Effector CD8-positive, alpha-beta T cell (primary cell): ENCODE measurements at places on chromosomes 16 and 17.

- DNase-seq, result peak; percentile 33
Observed at GRCh38 chr16:89096768-89097391, 3.2 kb downstream of the ACSF3 start.

DNA sequence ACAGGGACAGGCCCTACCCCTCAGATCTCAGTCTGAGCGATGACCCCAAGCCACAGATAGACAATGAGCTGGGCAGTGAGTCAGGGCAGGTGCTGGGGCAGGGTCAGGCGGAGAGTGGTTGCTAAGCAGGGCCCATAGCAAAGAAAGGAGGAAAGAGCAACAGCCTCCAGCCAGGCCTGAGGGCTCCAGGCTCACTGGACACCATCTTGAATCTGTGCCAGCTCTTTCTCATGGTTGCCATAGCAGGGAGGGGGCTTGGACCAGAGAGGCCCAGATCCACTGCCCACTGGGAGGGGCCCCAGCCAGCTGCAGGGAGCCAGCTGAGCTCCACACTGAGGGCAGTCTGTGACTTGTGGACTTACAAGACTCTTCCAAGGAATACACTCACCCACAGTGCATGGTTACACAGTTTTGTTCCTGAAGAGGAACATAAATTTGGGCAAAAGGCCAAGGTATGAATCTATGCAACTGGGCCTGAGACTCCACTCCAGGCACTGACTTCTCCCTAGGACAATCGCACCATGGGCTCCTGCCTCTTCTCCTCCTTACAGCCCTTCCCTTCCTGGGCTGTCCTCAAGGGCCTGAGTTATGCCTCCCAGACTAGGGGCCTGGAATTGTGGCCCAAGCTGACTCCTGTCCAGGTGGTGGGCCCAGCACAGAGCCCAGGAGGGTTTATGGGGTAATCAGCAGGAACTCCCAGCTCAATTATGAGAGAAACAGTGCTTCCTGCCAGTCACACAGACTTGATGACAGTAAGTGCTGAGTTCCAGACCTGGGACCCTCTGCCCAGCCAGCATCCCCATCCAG lies 59.9 kb downstream of the BEAN1 start:
- no peak for DNase-seq

DNA sequence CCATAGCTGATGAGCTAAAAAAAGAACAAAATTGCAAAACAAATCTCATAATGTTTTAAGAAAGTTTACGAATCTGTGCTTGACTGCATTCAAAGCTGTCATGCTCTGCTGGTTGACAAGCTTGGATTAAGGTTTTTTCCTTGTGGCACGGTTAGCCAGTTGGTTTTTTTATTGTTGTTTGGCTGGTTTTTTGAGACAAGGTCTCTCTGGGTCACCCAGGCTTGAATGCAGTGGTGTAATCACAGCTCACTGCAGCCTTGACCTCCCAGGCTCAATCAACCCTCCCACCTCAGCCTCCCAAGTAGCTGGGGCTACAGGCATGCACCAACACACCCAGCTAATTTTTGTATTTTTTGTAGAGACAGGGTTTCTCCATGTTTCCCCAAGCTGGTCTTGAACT lies 45.7 kb downstream of the PHKB start:
- no peak for DNase-seq

GRCh38 chr17:77429969-77430752 lies 289.4 kb downstream of the SEC14L1 start:
- DNase-seq, result peak; percentile 75

- no peak for DNase-seq
Observed at GRCh38 chr17:31309556-31309955, 4.3 kb downstream of the EVI2B start.

DNA sequence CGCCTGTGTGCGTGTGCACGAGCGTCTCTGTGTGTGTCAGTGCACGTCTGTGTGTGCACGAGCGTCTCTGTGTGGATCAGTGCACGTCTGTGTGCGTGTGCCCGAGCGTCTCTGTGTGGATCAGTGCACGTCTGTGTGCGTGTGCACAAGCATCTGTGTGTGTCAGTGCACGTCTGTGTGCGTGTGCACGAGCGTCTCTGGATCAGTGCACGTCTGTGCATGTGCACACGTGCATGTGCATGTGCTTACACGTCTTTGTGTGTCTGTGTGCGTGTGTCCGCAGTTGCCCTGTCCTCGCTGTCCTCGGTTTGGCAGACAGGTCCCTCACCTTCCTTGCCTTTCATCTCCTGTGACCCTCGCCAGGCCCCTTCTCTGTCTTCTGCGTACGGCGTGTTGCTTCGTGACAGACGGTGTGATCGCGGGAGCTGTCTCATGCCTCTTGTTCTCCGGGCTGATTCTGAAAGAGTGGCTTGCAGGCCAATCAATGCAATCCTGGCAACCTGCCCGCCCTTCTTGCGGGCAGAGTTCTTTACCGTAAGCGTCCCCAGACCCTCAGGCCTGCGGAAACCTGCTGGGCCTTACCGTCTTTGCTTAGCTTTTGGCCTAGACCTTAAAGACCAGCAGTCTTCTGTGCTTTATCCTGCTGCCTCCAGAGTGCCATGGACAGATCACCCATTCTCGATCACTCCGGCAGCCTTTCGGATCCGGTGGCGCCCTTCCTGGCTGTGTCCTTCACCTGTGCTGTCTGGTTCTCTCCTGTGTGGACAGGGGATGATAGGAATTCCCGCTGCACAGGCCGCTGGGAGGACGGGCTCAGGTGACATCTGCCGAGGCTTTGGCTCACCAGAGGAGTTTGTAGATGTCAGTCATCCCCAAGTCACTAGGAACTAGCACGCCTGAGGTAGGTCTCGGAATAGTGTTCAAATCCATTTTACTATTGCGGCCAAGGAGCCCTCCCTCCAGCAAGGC lies 18.5 kb downstream of the MLYCD start:
- DNase-seq, result no peak

DNA sequence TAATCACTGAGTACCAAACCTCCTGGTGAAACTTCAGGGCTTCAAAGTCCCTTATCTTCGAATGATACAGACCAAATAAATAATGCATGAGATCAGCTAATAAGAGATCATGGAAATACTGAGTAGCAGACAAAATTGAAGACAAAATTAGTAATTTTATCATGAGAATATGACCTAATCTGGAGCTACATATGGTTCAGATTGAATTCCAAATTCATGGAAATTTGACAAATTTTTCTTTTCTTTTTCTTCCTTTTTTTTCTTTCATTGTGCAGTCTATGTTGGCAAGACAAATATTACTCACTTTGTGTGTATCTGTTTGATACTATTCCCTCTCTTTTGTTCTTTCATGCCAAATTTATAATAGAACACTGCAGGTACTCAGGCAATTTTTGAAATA lies 218.1 kb upstream of the KCNJ16 start:
- DNase-seq, result no peak

- DNase-seq, result no peak
Observed at GRCh38 chr17:64551461-64551860, 44.7 kb downstream of the CEP95 start.

DNA sequence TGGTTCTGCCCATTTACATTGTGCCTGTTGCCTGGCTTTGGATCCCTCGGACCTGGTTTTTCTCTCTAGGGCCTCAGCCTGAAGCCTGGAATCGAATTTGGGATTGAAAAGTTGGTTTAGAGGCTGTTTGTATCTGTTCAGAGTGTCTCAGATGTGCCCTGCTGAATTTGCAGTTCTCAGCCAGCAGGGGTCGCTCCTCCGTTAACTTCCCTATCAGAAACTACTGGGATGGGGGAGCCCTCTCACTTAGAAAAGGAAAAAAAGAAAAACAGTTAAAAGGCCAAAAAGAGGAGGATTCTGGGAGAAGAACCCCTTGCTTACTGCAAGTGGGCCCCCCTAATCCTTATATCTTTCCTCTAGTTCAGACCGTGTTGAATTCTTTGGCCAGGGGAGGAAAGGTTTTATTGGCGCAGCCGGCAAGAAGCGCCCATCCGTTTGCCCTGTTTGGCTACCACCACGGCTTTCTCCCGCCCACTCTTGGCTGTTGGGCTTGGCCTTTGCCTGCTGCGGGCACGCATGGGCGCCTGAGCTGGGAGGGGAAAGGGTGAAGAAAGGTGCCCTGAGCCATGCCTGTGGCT lies 8.7 kb downstream of the FZD2 start:
- DNase-seq, result no peak

DNA sequence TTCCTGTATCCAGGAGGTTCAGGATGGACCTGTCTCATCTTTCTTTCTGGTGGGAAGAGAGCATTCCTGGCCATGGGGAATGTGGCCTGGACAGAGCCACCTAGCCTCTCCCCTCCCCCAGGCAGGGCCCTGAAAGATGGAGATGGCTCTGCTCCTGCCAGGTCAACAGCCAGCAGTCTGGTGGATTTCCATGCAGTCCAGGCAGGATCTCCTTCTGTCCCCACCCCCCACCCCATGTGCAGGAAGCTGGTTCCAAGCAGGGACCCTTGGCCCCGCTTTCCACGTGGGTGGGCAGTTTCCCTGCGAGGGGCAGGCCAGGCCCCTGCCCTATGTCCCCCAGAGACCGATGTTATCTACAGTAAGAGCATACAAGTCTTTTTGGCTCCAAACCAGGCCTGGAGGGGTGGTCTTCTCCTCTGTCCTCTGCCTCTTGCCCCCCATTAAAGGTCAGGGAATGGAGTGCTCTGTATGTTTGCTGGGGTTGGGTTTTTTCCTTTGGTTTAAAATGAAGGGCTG lies 240.5 kb downstream of the SEC14L1 start:
- DNase-seq, result no peak

DNA sequence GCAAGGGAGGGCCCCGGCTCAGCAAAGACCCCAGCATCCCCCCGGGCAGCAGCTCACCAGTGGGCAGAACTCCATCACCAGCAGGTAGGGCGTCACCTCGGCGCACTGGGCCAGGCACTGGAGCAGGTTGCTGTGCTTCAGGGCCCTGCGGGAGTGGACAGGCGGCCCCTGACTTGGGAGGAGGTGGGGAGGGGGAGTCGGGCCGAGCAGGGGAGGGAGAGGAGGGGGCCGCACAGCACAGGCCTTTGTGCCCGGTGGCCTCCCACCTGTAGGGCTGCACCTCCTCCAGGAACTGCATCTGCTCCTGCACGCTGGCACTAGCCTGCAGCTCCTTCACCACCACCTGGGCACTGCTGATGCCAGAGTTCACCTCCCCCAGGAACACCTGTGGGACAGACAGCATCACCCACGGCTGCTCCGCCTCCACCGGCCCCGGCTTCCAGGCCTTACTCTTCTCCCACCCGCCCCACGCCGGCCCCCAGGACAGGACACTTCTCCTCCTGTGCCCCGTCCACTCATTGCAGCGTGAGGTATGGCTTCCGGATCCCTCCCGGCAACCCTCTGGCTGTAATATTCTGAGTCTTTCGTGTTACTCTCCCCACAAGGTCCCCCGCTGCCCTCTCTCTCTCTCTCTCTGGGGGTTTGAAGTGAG lies 37.7 kb upstream of the PVALEF start:
- no peak for DNase-seq

GRCh38 chr17:31680126-31680525 lies 178.9 kb downstream of the COPRS start:
- no peak for DNase-seq

DNA sequence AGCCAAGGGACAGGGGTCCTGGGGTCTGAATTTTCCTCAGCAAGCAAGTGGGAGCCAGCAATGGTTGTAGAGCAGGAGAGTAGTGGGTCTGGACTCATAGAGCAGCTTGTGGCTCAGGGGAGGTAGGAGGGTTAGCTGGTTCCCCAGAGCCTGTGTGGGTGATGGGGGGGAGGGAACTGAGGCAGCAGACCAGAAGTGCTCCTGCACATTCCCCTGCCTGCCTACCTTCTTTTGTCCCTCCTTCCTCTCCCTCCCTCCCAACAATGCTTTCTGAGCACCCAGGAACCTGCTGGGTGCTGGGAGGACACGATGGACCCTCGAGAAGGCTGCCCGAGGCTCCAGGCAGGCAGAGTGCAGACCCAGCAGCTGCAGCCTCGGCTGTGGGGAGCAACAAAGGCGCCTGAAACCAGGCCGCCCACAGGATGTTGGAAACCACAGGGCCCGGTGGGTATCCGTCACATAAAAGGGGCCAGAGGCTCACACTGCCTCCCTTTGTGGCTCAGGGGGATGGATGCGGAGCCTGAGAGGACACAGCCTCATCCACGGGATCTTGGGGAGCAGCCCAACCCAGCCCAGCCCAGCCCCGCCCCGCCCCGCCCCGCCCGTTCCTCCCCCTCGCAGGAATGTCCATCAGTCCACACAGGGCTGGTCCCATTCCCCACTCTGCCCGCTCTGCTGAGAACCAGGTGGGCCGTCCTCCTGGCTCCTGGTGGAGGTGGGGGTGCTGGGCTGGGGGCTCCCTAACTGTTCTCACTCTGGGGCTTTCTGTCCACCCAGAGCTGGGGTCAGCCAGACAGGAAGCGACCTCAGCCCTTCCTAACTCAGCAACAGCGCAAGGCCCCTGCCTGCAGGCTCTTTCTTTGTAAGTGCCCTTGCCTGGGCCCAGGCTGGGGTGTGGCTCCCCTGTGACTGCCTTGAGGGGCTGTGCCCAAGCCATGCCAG lies 1.7 kb upstream of the NLRC3 start:
- DNase-seq, result peak; percentile 15

DNA sequence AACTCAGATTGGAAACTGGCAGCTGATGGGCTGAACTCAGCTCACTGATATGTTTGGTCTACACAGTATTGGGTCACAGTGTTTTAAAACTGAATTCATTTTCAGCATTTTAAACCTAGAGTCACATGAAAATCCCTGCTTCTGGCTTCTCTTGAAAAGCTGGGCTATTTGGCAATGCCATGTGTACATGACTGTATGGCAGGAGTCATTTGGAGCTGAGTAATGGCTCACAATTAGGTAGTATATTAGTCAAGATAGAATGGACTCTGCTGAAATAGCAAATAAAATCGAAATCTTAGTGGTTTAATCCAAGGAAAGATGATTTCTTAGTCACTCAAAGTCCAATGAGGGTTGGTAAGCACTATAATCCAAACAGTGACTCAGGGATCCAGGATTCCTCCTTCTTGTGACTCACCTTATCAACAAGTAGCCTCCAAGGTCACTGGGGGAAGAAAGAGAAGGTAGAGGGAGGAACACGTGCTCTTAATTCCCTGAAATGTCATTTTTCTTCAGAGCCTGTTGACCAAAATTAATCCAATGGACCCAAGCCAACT lies 13.9 kb upstream of the PMP22 start:
- DNase-seq, result no peak

- no peak for DNase-seq
Observed at GRCh38 chr16:24538756-24539294, 541 bp upstream of the RBBP6 start.

- no peak for DNase-seq
Observed at GRCh38 chr16:57306676-57307341, 22.3 kb upstream of the PLLP start.

DNA sequence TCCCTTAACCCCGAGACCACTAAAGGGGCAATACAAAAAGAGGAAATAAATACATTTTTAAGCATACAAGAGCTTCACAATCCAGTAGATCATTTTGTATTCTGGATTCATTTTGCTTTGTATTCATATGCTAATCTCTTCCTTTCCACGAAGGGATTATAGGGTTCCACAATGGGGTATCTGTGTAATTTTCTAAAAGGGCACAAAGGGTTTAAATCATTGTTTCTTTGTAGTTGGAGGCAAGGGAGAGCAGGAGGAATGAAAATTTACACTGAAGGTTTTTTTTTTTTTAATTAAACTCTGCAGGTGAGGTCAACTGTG lies 592 bp upstream of the NUFIP2 start:
- DNase-seq, result no peak

GRCh38 chr16:58753711-58754134 lies 19.6 kb upstream of the GOT2 start:
- no peak for DNase-seq
